ENCODE measurements at places on chromosomes 1 and 21. TPM values are rescaled to one million over a fixed set of nuclear protein-coding genes. Genes with fewer than 3 reads are reported as not detected.

Gene GBP5
- total RNA-seq: 1.7 TPM

Gene LAMC2
- 4.7 TPM for total RNA-seq

Gene DCLRE1B
- 4.4 TPM for total RNA-seq

Gene TTF2
- total RNA-seq: 8.4 TPM

Gene E2F2
- 0.24 TPM for total RNA-seq

Gene BMP8A
- total RNA-seq: 0.12 TPM

Gene S100A3
- total RNA-seq: 6.3 TPM

Gene CTSE
- not detected for total RNA-seq

Gene AMY2A
- total RNA-seq: not detected

Gene PPOX
- 8.6 TPM for total RNA-seq

Gene PALMD
- 3.2 TPM for total RNA-seq

Gene BSDC1
- total RNA-seq: 79.3 TPM

Gene NPR1
- under 0.01 TPM for total RNA-seq

Gene FAM163A
- total RNA-seq: not detected

Gene CHRM3
- 0.24 TPM for total RNA-seq
